ENCODE measurements at places on chromosomes 7 and 10.

DNA sequence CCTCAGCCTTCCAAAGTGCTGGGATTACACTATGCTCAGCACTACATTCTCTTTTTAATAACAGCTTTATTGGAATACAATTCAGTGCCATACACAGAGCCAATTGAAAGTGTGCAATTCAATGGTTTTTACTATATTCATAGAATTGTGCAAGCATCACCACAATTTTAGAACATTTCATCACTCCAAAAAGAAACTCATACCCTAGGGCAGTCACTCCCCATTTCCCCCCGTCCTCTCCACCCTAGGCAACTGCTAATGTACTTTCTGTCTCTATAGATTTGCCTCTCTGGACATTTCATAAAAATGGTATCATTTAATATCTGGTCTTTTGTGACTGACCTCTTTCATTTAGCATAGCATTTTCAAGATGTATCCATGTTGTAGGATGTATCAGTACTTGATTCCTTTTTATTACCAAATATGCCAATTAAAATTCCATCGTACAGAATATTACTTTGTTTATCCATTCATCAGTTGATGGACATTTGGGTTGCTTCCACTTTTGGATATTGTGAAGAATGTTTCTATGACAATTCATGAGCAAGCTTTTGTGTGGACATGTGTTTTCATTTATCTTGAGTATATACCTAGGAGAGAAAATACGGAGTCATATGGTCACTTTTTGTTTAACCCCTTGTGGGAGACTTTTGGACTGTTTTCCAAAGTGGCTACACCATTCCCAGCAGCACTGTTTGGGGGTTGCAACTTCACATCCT is 6.3 kb upstream of the XPNPEP1 start:
- no peak for DNase-seq

DNA sequence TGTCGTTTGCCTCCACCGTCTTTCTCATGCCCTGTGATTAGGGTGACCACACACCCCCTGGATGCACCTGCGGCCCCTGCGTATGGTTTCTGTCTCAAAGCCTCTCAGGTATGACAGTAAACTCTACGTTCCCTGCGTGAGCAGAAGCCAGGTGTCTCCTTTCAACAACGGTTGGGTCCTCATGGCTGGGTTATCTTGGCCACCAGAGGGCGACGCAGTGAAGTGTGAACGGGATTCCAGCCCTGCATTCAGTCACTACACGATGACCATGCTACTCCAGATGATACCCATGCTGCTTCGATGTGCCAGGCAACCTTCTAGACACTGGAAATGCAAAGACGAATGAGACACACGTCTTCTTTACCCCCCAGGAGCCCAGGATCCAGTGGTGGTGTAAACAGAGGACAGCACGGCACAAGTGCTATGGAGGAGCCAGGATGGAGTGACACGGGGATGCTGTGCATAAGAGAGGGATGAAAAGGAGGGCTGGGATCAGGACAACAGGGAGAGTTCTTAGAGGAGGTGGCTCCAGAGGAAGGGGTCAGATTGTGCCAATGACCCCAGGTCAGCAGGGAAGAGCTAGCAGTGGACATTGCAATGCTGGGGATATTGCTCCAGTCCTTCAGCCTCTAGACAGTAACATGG is 228.1 kb upstream of the PFKP start:
- peak; percentile 55 for DNase-seq

GRCh38 chr7:116534790-116535189 is 10.0 kb downstream of the CAV1 start:
- no peak for DNase-seq

DNA sequence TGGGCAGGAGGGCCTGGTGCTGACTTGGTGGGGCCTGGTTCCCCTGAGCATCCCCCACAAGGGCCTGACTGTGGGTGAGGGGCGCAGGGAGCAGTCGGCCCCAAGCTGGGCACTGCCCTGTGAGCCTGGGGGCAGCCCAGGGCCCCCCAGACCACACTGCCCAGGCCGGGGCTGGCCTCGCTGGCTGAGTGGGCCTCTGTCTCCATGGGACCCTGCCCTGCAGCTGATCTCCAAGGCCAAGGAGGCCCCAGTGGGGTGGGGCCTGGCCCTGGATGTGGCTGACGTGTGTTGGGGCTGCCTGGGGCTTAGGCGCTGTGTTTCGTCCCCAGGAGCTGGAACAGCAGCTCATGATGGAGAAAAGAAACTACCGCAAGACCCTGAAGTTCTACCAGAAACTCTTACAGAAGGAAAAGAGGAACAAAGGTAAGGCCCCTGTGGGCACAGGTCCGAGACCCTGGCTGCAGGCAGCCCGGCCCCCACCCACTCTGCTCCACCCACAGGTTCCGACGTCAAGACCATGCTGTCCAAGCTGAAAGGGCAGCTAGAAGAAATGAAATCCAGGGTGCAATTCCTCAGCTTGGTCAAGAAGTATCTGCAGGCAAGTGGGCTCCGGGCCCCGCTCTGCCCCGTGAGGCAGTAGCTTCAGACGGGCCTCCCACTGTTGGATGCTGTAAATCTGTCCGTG is 23.5 kb upstream of the UTF1 start:
- DNase-seq: no peak

- DNase-seq: no peak
Measured at GRCh38 chr10:24947304-24948097, 4.9 kb downstream of the PRTFDC1 start.

DNA sequence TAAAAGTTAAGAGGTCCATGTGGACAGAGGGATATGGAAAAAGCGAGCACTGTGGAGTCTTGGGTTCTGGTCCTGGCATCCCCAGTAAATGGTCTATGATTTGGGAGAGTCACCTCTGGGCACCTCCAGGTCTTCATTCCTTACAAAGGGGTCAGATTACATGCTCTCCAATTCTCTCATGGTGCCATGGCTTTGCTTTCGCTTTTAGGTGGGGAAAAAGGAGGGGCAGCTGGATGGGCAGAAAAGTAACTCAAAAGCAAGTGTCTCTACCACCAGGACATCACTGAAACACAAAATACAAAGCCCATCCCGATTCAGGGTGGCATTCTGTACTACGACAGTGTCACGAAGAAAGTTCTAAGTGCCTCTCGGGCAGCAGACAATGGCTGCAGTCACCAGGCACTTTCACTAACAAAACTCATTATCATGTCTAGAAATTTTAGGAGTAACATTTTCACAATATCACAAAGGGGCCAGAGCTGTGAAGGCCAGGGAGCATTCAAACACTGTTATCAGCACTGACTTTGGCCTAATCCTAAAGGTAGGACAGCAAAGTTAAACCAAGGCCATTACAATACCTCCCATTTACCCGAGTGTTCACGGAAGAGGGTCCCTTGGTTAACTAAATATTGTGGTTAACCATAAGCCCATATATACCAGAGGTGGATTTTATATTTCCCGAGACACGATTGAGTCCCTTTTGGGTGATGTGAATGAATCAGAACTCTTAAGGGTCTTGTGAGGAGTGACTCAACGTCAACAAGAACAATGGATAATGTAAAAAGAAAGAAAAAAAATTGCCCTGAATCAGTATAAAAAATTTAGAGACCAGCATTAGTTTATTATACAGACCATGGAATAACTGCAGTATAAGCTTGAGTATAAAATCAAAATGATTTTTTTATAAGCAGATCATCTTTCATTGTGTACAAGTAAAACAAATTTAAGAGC is 2.5 kb downstream of the PSAP start:
- DNase-seq: no peak
